ENCODE measurements at places on chromosomes 4 and X. TPM values are rescaled to one million over a fixed set of nuclear protein-coding genes. Genes with fewer than 3 reads are reported as not detected.

LRIT3 gene
- 0.08 TPM for polyA plus RNA-seq

SCML2 gene
- polyA plus RNA-seq = 1.1 TPM

MND1 gene
- polyA plus RNA-seq = 0.22 TPM

GYPE gene
- 1.7 TPM for polyA plus RNA-seq

STAP1 gene
- 1.3 TPM for polyA plus RNA-seq

PPP2R2C gene
- polyA plus RNA-seq = 0.32 TPM

LANCL3 gene
- polyA plus RNA-seq = 0.22 TPM

RTL9 gene
- polyA plus RNA-seq = 0.02 TPM

SLC9B2 gene
- polyA plus RNA-seq = 2.5 TPM

SPIN2B gene
- polyA plus RNA-seq = 4.9 TPM

Measured in adipose tissue (tissue), 3 donors.